ENCODE measurements at places on chromosomes 2 and 18. TPM values are rescaled to one million over a fixed set of nuclear protein-coding genes. Genes with fewer than 3 reads are reported as not detected.

PCARE gene
- not detected for total RNA-seq

DAW1 gene
- total RNA-seq = 0.16 TPM

ARHGEF4 gene
- 2.2 TPM for total RNA-seq

ZNF892 gene
- 4.4 TPM for total RNA-seq

SLC5A7 gene
- not detected for total RNA-seq

GPR35 gene
- 0.52 TPM for total RNA-seq

RAD51AP2 gene
- not detected for total RNA-seq

GCKR gene
- not detected for total RNA-seq

REEP1 gene
- not detected for total RNA-seq

PRKAG3 gene
- total RNA-seq = not detected

RESP18 gene
- not detected for total RNA-seq

GKN2 gene
- total RNA-seq = not detected

SLC66A2 gene
- 35.8 TPM for total RNA-seq

MRPL30 gene
- 17.5 TPM for total RNA-seq

TMEM247 gene
- not detected for total RNA-seq

ALPI gene
- total RNA-seq = not detected

SERPINB4 gene
- not detected for total RNA-seq

CHST9 gene
- total RNA-seq = not detected

SALL3 gene
- not detected for total RNA-seq

CASP8 gene
- 26.6 TPM for total RNA-seq

CCNT2 gene
- 19.1 TPM for total RNA-seq

EDAR gene
- not detected for total RNA-seq

LHCGR gene
- not detected for total RNA-seq

GMCL1 gene
- 3.8 TPM for total RNA-seq

FNDC4 gene
- total RNA-seq = 19.4 TPM

OXER1 gene
- under 0.01 TPM for total RNA-seq

PRSS56 gene
- total RNA-seq = not detected

Data from bronchial smooth muscle cell (primary cell).